ENCODE measurements at places on chromosomes 13 and 19.

- DNase-seq, result no peak
Observed at GRCh38 chr13:66410314-66410713, 819.8 kb downstream of the PCDH9 start.

GRCh38 chr19:49355909-49356353, 6.3 kb downstream of the TEAD2 start:
- peak; percentile 17 for DNase-seq

DNA sequence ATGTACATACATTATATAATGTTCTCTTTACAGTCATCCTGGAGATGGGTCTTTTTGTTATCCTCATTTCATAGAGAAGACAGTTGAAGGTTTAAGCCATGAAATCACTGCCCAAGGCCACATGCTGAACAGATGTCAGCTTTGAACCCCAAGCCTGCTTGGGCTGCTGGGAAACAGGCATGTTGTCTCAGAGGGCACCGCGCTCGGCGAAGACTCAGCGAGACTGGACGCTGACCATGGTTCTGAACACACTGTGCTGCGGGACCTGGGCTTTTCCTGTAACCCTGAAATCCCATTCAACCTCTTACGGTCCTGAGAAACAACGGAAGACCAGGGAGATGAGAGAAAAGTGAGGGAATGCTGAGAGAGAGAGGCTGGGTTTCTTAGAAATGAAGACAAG, 27.3 kb downstream of the LRFN3 start:
- DNase-seq, result peak; percentile 67

DNA sequence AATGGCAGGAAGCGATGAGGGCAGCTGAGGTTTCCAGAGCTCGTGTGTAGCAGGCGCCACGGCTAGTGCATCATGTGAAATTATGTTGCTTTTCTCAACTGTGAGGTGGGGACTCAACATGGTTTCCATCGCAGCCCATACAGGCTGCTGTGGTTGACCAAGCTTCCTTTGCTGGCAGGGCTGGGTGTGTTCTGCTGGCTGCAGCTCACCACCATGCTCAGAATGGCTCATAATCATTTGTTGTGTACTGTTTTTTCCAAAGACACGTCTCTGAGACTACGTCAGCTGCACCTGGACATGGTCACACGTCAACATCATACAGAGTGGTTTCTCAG, 16.1 kb upstream of the RASA3 start:
- DNase-seq, result peak; percentile 93

DNA sequence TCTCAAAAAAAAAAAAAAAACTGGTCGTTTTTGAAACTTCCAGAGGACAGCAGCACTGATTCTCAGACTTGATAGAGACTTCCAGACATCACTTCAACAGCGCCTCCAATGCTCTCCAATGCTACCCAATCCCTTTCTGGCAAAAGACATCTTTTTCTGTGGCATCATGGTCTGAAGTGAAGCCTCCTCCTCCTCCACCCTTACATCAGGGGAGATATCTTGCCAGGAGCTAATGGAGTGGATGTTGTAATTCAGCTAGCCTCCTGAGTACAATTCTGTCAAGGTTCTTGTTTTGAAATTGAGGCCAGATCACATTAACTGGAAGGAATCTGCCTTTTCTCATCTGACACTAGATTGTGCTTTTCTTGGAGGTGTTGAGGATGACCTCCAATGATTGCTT, 24.2 kb downstream of the FXYD5 start:
- no peak for DNase-seq

- DNase-seq, result no peak
Observed at GRCh38 chr19:33864311-33864850, 67.7 kb downstream of the KCTD15 start.

DNA sequence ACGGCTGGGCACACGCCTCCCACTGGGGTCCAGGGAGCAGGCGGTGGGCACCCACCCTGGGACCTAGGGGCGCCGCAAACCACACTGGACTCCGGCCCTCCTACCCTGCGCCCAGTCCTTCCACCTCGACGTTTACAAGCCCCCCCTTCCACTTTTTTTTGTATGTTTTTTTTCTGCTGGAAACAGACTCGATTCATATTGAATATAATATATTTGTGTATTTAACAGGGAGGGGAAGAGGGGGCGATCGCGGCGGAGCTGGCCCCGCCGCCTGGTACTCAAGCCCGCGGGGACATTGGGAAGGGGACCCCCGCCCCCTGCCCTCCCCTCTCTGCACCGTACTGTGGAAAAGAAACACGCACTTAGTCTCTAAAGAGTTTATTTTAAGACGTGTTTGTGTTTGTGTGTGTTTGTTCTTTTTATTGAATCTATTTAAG, 1.6 kb downstream of the JUNB start:
- no peak for DNase-seq

GRCh38 chr13:77079902-77080413, 53.0 kb upstream of the FBXL3 start:
- no peak for DNase-seq

DNA sequence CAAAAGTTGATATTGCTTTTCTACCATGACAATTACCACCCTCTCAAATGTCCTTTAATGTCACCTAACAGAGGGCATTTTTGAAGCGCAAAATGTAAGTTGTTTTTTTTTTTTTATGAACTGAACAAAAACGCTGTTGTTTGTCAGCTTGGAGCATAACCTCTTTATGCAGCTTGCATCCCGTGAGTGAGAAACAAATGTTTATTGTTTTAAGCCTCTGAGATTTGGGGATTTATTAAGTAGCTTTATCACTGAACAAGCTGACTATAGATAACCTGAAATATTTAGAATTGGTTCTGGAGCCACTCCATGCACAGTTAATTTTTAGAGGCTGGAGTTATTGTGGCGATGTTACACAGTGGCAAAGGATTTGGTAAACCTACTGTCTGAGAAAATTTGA, 80.1 kb upstream of the ATXN8OS start:
- no peak for DNase-seq

- DNase-seq, result no peak
Observed at GRCh38 chr19:54949412-54949811, 2.1 kb upstream of the NLRP7 start.

- no peak for DNase-seq
Observed at GRCh38 chr13:40211586-40211968, 454.9 kb downstream of the FOXO1 start.

DNA sequence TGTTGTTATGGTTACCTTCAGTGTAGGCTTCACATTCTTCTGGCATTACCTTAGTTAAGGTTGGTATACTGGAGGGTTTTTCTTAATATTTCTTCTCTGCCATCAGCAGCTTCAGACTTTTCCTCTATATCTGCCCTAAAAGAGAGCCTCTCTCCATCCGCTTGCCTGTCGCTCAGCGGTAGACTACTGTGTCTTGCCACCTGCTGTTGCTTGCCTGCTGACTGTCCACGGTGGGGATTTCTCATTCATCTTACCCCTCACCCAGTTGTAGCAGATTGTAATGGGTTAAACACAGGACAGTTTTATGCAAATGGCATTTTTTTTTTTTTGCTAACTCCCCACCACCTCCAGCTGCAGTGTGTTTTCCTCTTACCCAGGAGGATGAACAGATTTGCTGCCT, 577.2 kb downstream of the SLITRK5 start:
- no peak for DNase-seq

DNA sequence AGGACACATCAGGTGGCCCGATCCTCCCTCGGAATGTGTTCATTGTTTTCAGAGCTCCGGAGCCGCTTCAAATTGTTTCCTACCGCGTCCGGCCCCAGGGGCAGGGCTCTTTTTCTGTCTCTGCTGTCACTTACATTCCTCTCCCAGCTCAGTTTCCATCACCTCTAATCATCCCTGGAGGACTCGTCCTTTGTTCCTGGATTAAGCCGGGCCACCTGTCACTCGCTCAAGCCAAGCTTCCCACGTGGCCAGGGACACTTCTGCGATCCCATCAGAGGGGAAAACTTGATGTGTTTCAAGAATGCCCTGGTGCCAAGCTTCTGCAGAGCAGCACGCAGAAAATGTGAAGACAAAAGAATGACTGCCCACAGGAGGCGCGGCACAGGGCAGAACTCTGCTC, 13.5 kb downstream of the IL17D start:
- DNase-seq, result no peak

DNA sequence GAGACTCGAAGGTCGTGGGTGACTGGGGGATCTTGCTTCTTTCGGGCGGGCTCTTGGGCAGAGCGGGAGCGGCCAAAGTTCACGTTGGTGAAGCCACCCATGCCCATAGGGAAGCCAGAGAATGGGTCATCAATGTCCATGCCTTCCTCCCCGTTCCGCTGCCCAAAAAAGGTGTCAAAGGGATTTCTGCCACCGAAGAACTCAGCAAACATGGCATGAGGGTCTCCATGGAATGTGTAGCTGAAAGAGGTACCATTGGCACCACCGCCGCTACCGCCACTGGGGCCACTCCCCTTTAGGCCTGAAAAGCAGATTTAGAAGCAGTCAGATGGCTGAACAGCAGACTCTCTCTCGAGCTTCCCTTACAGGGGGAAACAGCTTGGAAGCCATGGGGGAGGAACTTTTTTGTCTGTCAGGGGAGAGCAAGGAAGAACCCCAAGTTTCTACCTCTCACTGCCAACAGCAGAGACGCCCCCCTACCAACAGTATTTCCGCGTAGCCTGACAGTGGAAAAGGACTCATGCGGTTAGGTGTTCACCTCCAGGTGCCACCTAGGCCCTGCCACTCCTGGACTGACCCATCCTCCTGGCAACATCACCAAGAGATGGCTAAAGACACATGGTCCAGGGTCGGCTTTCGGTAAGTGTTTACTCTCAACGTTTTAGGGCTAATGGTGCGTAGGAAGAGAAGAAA, 1.3 kb downstream of the DNAJB1 start:
- DNase-seq, result peak; percentile 32

- DNase-seq, result no peak
Observed at GRCh38 chr13:36147330-36147729, 16.1 kb upstream of the DCLK1 start.

DNA sequence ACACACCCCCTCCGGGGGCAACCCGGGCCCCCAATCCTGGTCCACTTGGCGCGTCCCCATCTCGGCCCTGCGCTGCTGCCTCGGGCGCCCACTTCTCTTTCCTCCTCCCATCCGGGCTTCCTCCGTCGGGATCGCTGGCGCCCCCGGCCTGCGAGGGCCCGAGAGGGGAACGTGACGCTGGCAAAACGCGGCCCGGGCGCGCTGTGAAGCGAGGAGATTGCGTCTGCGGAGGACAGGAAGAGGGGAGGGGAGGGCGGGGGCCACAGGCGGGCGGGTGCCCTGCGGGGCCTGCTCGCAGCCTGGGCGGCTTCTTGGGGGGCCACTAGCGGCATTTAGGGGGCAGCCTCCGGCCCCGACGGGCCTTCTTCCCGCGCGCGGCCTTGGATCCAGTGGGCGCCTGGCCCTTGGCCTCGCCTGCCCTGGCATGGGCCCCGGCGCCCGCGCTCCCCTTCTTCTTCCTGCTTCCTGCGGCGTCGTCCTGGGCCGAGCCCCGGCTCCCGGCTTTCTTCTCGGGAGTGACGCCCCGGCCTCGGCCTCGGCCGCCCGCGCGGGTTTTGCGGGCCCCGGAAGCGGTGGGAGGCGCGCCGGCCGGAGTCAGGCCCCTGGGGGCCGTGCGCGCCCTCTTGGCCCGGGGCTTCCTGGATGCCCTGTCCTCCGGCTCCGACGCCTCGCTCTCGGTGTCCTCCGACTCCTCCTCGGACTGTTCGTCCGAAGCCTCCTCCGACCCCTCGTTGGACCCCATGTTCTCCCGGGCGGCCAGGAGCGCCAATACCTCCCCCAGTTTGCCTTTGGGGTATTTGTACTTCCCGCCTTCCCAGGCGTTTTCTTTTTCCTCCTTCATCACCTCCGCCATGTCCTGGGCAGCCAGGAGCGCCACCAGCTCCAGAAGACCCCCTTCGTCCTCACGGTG, 2.2 kb downstream of the PNMA8B start:
- DNase-seq, result peak; percentile 33

DNA sequence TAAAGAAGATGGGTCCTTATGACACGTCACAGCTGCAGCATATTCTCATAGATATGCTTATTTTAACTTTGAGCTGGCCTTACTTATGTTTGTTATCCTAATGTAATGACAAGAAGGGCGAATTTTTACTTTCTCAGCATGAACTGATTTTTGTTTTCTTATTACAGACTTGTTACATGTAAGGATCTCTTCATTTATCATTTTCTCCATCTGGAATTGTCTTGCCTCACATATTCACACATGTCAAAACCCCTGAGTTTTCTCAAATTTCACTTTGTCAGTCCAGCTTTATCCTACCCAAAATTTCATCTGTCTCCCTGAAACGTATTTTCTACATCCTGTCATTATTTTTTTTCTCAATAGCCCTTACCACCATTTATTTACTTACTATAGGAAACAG, 1774.0 kb upstream of the PRR20A start:
- DNase-seq, result no peak

DNA sequence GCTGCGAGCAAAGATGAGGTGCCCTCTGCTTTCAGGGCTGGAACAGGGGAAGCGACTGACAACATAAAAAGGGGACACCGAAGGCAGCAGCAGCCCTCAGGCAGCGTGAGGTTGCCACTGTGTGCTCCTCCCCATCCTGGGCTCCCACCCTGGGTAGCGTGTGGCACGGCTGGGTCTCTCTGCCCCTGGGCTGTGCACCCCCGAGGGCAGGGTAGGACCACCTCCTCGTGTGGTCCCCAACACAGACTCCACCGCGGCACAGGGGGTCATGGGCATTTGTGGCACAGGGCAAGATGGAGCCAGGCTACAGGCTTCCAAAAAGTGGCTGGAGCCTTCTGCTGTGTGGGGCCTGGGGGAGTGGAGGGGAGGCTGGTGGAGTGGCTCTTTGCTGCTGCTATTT, 6.5 kb upstream of the RSPH6A start:
- no peak for DNase-seq

DNA sequence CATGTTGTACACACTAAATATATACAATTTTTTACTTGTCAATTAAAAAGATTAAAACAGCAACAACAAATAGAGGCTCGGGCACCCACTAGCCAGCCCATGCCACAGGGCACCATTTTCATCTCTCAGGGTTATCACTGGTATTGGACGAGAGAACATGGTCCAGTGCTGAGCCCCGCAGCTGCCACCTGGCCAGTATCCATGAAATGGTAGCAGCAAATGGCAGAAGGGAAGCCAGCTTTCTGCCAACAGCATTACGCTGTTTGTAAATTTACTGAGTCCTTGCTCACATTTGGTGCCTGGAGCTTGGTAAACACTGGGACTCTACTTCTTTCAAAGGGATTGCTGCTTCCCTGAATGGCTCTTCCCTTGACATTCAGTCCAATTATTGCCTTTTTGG, 87.9 kb upstream of the WASF3 start:
- no peak for DNase-seq

DNA sequence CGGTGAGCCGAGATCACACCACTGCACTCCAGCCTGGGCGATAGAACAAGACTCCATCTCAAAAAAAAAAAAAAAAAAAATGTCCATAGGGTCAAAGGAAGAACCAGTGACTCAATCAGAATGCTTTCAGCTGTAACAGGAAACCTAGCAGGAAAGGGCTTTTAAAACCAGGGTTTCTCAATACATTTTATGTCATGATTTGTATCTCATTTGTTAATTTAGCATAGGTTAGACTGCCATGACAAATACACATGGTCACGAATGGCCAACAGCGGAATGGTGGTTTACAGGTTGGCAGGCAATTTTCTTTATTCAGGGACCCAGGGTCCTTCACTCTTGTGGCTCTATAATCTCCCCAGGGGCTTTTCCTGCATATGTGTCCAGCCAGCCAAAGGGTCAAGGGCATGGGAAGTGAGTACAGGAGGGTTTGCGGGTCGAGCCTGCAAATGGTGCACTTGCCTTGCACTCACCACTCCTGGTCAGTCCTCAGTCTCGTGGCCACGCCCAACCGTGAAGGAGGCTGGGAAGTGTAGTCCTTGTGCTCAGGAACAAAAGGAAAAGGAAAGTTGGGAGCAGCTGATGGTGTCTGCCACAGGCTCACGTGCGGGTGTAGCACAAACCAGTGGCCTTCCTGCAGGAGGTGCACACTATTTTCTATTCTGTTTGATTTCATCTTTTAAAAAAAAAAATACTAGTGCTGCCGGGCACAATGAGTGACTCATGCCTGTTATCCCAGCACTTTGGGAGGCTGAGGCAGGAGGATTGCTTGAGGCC, 14.8 kb downstream of the DHX34 start:
- no peak for DNase-seq

Measured in activated CD8-positive, alpha-beta T cell treated with anti-CD3 and anti-CD28 coated beads for 36 hours (primary cell).